Activated naive CD4-positive, alpha-beta T cell (primary cell): ENCODE measurements at places on chromosomes 13 and 19.

DNA sequence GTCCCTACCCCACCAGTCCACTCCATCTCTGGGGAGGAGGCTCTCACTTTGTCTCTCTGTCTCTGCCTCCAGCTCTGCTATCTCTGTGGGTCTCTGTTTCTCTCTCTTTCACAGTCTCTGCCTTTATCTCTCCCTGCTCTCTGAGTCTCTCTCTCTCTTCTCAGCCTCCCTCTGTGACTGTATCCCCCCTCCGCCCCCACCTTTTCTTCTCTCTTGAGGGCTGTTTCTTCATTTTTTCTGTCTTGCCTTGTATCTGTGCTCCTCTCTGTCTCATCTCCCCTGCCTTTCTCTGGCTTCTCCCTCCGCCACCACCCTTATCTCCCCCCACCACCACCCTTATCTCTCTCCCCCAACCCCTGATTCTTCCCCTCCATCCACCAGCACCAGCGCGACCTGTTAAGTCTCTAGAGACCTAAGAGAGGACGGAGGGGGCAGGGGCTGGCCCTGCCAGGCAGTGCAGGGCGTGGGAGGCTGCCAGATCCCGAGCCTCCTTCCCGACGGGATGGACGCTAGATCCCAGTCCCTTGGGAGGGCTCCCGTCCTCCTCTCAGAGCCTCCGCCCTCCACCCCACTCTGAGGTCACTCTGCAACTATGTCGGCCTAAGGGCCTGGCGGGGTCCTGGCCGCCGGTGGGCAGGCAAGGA lies 1.0 kb downstream of the AXL start:
- DNase-seq = no peak

DNA sequence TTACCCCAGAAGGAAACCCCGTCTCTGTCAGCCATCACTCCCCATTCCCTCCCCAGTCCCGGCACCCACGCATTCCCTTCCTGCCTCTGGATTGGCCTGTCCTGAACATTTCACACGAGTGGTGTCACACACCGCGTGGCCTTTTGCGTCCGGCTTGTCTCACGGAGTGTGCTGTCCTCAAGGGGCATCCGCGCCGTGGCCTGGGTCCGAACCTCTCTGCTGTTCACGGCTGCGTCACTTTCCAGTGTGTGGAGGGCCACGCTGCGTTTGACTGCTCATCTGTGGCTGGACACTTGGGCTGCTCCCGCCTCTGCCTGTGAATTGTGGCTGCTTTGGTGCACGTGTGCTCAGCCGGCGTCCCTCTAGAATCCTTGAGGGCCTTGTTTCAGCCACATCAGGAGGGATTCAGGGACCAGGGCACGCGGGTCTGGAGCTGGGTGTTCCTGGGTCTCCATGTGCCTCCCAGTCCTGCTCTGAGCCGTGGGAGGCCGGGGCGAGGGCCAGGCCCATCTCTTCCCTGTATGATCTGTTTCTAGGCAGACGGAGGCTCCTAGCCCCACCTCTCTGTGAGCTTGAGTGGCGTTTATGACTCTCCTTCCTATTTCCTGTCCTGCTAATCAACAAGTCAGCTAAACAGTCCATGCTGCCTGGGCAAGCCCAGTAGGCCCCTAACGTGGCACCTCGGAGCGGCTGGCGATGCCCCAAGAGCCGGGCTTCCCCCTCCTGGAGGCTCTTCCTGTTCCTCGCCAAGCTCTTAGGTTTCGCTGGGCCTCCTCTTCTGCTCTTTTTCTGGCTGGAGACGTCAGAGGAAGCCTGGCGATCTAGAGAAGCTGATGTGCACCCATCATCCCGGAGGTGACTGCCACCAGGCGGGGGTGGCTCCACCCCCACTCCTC lies 8.1 kb downstream of the STK11 start:
- no peak for DNase-seq

- peak; percentile 78 for DNase-seq
Observed at GRCh38 chr19:41144403-41144802, 30.2 kb downstream of the CYP2F1 start.

DNA sequence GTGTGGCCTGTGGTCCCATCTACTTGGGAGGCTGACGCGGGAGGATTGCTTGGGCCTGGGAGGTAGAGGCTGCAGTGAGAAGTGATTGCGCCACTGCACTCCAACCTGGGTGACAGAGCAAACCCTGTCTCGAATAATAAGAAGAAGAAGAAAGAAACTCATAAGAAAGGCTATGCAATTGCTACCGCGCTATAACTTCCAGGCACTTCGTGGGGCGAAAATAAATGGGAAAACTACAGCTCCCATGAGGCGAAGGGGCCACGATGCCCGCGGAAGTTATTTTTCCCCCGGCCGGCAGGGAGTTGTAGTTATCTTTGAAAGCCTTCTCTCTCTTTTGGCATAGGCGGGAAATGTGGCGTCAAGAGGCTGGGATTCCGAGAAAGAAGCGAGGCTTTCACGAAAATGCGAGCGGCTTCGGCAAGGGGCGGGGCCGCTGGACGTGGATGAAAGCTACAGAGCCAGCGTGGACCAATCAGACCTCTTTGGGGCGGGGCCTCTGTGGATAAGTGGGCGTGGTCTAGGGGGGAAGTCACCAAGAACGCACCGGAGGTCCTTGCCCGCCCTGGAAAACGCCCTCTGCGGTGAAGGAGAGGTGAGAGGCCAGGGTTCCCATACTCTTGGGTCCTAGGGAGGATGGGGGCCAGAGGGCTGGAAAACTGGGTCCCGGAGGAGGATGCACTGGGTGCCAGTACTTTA lies at the start of gene NUCB1:
Gene NUCB1 (plus strand): TSS at position 532 of the 696 bp plus-strand sequence. CDS start 485 bp downstream, outside the sequence.
- DNase-seq = peak; percentile 98

DNA sequence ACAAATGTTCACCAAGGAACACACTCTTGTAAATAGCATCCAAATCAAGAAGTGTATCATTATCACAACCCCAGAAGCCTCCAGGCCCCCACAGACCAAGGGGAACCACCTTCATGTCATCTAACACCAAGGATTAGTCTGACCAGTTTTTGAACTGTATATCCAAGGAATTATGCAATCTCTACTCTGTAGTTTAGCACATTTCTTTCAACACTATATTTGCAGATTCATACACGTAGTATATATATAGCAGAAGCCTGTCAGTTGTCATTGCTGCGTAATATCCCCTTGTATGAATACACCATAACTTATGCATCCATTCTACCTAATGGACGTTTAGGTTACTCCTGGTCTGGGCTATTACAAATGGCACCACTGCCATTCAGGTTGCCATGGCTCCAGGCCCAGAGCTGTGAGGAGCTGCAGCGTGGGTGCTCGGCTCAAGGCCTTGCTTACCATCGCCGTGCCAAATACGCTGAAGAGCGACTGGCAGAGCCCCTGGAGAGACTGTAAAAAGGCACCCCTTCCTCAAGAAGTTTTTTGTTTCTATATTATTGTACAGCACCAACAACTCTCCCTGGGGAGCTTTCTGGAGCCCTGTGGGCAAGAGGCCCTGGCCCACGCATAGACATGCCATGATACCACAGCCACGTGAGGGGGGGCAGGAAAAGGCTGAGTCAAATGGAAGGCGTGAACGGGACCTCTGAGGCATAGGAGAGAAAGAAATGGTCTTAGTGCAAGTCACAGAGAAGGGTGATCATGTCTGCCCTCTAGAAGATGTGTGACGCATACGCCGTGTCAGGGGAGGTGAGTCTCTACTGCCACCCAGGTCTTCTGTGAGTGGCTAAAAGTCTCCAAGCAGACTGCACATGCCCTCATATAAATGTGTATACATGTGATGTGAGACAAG lies 10.8 kb downstream of the LATS2 start:
- DNase-seq = no peak

DNA sequence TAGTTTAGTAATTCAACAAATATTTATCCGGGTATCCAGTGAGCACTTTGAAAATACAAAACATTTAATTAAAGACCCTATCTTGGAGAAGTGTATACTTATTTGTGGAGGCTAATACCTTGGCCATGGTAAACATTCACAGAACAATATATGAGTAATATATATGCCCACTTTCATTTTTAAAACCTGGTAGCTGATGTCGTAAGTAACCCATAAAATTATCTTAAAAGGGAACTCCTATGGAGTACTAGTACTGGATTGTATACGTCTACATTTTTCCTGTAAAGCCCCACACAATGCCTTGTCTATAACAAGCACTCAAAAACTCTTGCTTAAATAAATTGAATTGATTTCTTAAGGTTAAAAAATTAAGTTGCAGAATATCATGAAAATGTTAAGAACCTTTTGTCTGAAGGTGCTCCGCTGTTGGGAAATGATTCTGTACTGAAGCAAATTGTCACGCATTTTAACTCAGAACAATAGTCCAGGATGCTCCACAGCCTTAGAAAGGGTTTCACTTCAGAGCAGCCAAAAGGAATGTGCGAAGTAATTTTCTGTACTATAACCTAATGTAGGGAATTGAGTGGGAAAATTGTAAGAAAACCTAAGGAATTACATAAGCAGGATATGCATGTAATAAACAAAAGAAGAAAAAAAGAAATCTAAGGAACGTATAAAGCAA lies 58.9 kb upstream of the C1QTNF9 start:
- no peak for DNase-seq

DNA sequence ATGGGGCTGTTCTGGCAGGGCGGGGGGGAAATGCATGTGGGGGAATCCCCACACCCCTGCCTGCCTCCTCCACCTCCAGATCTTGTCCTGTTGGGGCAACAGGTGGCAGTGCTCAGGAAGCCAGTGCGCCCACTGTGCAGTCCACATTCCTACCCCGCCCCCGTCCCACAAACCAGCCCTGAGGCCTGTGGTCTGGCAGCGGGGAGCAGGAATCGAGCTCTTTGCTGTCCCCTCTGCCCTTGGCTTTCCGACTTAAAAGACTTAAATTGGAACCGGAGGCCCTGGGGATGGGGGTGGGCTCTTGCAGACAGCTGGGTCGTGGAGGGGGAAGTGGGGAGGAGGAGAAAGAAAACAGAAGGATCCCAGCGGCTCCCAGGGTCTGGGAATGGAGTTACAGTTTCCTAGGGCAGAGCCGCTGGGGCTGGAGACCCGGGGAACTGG lies 4.3 kb downstream of the NANOS3 start:
- no peak for DNase-seq

DNA sequence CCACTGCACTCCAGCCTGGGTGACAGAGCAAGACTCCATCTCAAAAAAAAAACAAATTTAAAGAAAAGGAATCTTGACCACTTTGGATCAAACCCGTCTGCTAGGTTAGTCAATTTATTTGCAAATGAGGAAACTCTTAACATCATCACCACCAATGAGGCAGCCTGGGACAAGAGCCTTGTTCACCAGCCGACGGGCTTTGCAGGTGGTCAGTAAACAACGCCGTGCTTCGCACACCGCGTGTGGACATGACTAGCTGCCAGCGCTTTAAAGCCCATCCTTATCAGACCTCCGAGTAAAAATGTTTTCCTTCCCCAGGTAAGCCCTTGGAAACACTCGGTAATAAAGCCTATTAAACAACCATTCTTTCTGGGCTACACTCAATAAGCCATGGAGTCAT lies 41.9 kb downstream of the INSR start:
- no peak for DNase-seq

- DNase-seq = no peak
Observed at GRCh38 chr19:5054551-5055456, 85.9 kb downstream of the KDM4B start.

- no peak for DNase-seq
Observed at GRCh38 chr13:93199856-93200255, 26.8 kb upstream of the GPC6 start.

GRCh38 chr19:5048727-5049553 lies 80.0 kb downstream of the KDM4B start:
- no peak for DNase-seq

DNA sequence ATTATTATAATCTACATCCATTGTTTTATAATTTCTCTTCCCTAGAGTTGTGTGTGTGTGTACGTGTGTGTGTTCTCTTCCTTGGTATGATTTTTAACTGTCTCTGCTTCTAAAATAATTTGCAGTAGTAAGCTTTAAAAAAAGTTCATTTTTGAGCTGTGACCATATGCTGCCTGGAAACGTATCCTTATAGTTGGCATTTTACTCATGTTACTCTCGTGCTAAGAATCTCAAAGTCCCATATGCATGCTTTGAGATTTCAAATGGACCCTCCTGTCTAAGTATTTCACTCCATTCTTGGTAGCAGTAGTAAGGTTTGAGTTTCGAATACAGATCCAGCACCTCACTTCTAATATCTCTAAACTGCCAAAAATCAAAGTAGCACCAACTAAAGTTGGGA lies 109.9 kb downstream of the RXFP2 start:
- no peak for DNase-seq

- no peak for DNase-seq
Observed at GRCh38 chr13:42876270-42876714, 94.9 kb downstream of the FAM216B start.

GRCh38 chr19:44951179-44952159 lies 3.7 kb upstream of the CLPTM1 start:
- DNase-seq = no peak

DNA sequence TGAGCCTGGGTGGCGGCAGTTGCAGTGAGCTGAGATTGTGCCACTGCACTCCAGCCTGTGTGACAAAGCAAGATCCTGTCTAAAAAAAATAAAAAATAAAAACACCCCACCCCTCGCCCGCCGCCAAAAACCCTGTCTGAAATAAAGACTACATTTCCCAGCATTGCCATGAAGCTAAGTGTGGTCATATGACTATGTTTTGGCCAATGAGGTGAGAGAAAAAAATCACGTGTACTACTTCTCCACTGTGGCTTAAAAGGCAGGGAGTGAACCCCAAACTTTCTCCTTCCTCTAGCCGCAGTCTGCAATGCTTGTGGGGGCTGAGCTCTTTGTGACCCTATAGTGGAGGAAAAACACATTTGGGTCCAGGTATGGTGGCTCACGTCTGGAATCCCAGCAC lies 54.9 kb downstream of the COLGALT1 start:
- DNase-seq = no peak

DNA sequence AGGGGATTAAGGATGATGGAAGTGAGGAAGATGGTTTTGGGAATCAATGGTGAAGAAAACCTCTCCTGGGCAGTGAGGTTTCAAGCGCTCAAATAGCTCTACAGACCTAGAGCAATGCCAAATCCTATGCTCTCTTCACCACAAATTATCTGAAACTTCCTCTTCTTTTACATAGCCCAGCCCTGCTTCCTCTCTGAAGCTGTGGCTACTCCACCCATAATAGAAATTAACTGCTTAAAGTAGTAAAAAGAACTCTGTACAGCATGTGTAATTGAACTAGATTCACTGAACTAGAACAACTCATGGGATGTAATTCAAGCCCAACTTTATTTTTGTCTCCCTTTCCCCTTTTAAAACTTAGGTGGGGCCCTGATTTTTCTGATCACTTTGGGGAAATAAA lies 20.4 kb upstream of the IFT88 start:
- no peak for DNase-seq

DNA sequence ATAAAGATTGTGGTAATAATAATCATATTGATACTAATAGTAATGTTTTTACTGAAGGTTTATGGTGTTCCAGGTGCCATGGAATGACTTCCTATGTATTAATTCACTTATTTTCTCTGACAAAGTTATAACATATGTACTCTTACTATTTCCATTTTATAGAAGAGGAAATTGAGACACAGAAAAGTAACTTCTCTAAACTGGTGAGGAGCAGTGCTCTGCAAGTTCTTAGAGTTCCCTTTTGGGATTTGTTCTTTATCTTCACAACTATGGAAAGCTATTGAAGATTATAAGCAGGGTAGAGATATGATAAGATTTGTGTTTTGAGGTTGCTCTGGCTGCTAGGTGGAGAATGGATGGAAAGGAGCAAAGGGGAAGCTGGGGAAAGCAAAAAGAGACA lies 83.9 kb upstream of the OLFM4 start:
- no peak for DNase-seq
